Left lung (tissue), 14 donors: ENCODE measurements at places on chromosomes 13 and 19. TPM values are rescaled to one million over a fixed set of nuclear protein-coding genes. Genes with fewer than 3 reads are reported as not detected.
A peak's percentile ranks its signal among the peaks of the same experiment; 100 is the strongest.

DNA sequence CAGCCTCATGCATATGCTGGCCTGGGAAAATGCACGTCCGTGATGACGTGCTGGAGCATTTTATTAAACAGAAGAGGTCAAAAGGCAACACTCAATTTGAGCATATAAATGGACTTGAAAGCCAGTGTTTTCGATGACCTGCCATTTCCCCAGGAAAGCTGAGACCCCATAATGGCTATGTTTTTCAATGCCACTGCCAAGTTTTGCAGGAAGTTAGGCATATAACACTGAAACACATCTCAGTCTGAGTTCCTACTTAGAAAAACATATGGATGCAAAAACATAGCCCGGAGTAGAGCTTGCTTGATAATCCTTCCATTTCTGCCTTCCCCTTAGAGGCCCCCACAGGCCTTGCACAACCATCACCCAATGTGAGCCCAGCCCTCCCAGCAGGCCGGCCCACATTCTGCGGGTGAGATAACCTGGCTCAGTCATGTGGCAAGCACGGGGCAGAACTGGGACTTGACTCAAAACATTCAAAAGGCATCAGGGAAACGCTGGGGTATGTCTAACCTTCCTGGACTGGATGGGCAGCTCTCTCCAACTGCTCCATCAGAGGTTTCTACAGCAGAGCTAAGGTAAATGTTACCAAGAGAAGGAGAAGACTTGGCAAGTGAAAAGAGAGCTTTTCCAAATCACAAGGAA lies 24.9 kb downstream of the EPS15L1 start:
- peak; percentile 88 for DNase-seq

- DNase-seq, result no peak
These were observed 24.8 kb downstream of the RANBP3 start for GRCh38 chr19:5953030-5953589.

DNA sequence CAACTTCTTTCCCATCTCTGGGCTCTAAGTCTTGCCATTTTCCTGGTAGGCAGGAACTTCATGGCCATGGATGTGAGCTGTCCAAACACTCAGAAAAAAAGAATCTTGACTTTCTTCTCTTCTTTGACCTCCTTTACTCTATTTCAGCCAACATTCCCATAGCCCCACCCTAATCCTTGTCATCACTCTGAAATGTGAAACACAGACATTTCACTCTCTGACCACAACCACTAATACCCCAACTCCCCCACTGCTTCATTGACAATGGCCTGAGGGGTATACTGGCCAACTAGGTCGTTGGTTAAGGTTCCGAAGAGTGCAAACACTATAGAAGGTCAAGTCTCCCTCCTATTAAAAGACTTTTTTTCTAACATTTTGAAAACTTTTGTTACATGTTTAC lies 4.7 kb upstream of the CYP2A13 start:
- DNase-seq, result peak; percentile 22

DNA sequence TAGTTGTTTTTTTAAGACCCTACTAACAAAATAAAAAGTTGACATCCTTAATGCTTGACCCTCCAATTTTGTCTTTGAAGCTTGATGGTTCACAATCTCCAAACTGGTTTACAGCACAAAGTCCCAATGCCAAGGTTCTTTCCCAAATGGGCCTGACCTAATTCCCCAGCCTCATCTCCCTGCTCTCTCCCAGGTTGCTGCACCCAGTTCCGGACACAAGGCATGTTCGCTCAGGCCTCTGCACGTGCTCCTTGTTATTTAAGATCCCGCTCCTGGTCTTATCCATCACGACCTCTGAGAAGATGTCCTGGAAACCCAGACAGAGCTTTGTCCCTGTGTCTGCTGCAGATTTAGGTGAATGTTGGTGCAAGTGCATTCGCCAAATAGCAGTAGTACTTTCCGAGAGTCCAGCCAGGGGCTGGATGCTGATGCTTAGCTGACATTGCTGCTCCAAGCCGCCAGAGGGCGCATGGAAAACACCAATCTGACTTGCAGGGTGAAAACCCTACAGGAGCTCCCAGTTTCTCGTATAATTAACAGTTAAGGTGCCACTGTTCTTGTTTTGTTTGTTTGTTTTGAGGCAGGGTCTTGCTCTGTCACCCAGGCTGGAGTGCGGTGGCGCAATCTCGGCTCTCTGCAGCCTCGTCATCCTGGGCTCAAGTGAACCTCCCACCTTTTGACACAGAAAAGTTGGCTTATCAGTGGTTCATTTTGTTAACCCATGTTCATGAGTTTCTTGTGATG lies 18.5 kb downstream of the LYPD3 start:
- peak; percentile 82 for DNase-seq

- DNase-seq, result no peak
These were observed 25.5 kb downstream of the UPF1 start for GRCh38 chr19:18857223-18857622.

DNA sequence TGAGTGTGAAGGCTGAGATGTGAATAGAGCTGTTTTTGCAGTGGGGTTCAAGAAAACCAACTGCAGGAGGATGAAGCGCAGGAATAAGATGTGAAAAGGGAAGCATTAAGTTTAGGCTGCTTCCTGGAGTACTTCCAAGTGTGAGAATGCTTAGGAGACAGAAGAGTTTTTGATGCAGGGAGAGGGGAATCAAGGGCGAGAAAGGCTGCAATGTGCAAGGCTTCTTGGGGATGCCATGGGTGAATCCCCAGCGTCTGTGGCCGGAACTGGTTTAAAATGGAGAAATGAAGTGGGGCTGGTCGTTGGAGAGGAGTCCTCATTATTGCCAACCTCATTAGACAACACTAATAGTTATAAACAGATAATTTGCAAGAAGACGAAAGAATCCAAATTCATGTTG lies 764.9 kb downstream of the LIG4 start:
- DNase-seq, result no peak

GRCh38 chr13:38979891-38980749 lies 10.5 kb downstream of the STOML3 start:
- DNase-seq, result no peak

- DNase-seq, result no peak
These were observed 6.3 kb downstream of the SLC7A1 start for GRCh38 chr13:29589234-29589633.

DNA sequence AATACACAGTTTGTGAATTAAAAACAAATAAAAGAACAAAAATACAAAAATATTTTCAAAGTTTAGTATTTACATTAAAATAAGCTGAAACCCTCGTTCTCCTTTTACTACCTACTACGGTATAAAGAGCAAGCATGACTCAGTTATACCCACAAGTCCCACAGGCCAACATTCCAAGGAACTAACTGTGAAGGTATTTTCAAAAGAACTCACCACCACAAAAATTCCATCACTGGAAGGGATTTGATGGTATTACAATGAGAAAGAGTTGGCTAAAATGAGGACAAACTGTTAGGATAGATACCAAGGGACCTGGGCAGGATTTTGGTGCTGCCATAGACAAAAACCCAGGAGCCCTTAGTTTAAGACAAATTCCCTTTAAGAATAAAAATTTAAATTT lies 122.7 kb downstream of the TBC1D4 start:
- DNase-seq, result no peak

- no peak for DNase-seq
These were observed 14.9 kb downstream of the ZIC2 start for GRCh38 chr13:99996381-99996973.

DNA sequence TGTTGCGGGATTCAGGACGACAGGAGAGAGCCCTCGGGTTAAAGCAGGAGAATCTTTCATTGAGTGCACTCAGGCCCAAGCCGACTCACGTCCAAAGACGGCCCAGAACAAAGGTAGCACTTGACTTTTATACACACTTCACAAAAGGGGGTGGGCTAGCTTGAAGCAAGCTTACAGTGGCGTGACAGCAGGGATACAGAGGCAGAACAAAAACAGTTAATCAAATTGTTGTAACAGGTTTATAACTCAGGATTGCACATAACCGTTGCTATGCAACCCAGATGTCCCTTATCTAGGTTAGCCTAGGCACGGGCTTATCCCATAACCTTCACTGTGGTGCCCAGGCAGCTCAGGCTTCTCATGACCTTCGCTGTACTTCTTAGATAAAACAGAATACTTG lies 2.0 kb downstream of the MED25 start:
- no peak for DNase-seq

DNA sequence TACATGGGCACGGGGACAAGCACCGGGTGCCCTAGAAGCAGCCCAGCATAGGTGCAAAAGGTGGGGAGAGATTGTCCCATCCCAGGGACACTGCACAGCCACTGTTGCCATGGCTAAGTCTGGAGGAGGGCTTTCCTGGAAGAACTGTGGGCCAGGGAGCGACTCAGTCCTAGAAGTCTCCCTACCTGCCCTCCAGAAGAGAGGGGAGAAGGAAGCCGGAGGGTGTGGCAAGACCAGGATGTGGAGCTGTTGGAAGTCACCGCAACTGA lies 2.3 kb upstream of the FBN3 start:
- no peak for DNase-seq

- no peak for DNase-seq
These were observed 10.9 kb downstream of the FREM2 start for GRCh38 chr13:38697628-38698333.

DNA sequence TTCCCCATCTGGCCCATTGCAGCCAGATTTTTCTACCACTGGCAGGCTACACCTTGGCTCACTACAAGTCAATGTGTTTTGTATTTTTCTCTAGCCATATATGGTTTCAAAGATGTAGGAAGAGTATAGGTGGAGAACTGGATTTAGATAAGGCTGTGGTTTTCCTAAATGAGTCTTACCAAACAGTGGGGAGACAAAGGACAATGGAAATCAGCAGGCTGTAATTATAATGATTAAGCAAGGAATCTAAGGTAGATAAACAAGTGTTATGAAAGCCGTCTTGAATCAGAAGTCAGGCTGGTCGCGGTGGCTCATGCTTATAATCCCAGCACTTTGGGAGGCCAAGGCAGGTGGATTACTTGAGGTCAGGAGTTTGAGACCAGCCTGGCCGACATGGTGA lies 11.2 kb downstream of the IGFL1 start:
- DNase-seq, result no peak

- DNase-seq, result no peak
These were observed 9.2 kb upstream of the ZNF358 start for GRCh38 chr19:7506385-7507328.

GRCh38 chr19:2702170-2703076 lies at the start of gene GNG7:
Gene GNG7, minus strand, starts transcription at chr19:2702694. Its CDS starts 182,006 bp downstream, at chr19:2520688.
- DNase-seq, result peak; percentile 94

- no peak for DNase-seq
These were observed 1278.8 kb upstream of the MIR17HG start for GRCh38 chr13:90068658-90069057.

- DNase-seq, result no peak
These were observed 2504.6 kb downstream of the PCDH9 start for GRCh38 chr13:64725492-64725891.

DNA sequence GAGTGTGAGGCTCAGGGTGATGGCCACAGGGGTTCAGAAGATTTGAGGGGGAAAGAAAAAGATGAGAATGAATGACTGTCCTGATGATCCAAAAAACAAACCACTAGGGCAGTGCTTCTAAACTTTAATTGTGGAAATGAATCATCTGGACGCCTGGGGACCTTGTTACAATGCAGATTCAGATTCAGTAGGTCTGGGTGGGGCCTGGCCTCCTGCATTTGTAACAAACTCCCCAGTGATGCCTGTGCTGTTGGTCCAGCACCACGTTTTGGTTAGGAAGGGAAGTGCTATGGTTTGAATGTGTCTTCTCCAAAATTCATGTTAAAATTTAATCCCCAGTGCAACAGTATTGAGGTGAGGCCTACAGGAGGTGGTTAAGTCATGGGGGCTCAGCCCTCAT lies 49.5 kb upstream of the KPNA3 start:
- no peak for DNase-seq

GRCh38 chr19:21559444-21559843 lies 54.0 kb downstream of the ZNF429 start:
- DNase-seq, result no peak

DNA sequence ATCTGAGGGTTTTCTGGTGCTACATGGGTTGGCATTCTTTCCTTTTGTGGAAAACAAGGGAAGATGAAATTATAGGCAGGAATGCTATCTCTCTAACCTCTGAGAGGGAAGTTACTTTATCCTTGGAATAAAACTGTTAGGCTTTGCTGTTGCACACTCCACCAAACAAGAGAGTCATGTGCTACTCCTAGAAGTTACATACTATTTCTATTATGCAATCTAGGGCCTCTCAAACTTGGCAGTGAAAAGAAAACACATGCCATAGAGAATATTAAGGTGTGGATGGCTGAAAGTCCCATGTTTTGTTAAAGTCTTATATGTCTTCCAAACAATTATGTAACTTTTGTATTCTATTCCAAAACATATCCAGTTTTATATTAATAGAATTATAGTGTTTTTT lies 367.9 kb downstream of the SLC7A1 start:
- peak; percentile 39 for DNase-seq

DNA sequence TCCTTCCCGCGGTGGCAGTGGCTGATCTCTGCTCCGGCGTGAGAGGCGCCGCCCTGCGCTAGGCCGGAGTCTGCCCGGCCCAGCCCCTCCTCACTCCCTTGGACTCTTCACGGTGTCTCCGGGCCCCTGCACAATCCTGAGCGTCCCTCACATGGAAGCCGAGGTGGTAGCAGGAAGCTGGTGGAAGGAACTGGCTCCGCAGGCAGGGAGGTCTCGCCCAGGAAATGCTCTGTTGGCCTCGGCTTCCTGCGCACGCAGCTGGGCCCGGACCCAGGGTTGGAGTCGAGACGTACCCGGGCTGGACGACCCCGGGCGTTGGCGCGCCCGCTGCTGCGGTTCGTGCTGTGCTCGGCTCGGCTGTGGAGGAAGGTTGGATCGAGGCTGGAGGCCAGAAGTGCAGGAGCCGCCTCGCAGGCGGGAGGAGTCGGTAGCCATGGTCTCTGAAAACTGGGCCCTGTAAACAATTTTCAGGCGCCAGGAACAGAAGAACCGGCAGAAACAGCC lies 46.3 kb downstream of the ZNF724 start:
- DNase-seq, result peak; percentile 1

GRCh38 chr13:101626925-101627555 lies 174.6 kb downstream of the ITGBL1 start:
- no peak for DNase-seq

DNA sequence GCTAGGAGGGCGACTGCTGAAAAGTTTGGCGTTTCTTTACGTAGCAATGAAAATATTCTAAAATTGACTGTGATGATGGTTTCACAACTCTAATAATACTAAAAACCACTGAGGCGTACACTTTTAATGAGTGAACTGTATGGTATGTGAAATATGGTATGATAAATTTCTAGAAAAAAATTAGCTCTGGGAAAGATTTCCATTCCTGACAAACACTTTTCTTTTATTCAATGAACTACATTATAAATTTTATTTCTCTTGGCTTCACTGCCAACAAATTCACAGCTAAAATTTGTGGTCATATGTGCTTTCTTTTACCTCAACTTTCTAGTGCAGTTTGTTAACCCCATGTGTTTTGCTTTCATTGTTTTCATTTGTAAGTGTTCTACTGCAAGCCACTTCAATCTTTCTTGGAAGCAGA lies 11.1 kb downstream of the ZC3H13 start:
- no peak for DNase-seq

VSIG10L gene
- polyA plus RNA-seq, result 3.5 TPM

RFPL4AL1 gene
- polyA plus RNA-seq, result not detected

SLC25A41 gene
- 0.95 TPM for polyA plus RNA-seq

MCF2L gene
- polyA plus RNA-seq, result 22.2 TPM

TEX26 gene
- polyA plus RNA-seq, result 0.54 TPM

ATCAY gene
- 0.14 TPM for polyA plus RNA-seq

TEKTIP1 gene
- 3.6 TPM for polyA plus RNA-seq

ZNF540 gene
- polyA plus RNA-seq, result 8.7 TPM

TNFRSF19 gene
- 87.8 TPM for polyA plus RNA-seq

LENG9 gene
- 4.3 TPM for polyA plus RNA-seq

COL4A1 gene
- 507 TPM for polyA plus RNA-seq
